ENCODE measurements at places on chromosomes 6 and 20. TPM values are rescaled to one million over a fixed set of nuclear protein-coding genes. Genes with fewer than 3 reads are reported as not detected.
A peak's percentile ranks its signal among the peaks of the same experiment; 100 is the strongest.

DNA sequence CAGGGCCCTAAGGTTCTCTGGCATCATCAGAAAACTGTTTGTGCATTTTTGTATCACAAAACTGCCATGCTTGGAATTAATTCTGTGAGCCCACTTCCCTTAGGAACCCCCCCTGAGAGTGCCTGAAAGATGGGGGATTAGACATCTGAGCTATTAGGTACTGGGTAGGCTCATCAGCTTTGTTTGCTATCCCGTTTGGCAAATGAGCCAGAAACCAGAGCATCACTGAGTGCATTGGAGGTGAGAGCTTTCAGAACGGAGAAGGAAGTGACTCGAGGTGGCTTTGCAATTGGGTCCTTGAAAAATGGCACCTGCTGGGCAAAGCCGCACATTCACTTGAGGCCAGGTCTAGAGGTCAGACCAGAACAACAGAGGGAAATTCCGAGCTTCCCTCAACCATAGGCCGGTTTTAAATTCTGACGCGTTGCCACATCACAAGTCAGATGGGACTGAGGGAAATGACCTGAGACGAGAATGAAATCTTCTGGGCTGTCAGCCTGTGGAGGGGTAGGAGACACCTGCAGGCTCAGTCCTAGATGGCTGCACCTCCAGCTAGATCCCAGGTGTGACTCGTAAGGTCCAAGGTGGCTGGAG lies 8.4 kb upstream of the GLP1R start:
- no peak for DNase-seq

DNA sequence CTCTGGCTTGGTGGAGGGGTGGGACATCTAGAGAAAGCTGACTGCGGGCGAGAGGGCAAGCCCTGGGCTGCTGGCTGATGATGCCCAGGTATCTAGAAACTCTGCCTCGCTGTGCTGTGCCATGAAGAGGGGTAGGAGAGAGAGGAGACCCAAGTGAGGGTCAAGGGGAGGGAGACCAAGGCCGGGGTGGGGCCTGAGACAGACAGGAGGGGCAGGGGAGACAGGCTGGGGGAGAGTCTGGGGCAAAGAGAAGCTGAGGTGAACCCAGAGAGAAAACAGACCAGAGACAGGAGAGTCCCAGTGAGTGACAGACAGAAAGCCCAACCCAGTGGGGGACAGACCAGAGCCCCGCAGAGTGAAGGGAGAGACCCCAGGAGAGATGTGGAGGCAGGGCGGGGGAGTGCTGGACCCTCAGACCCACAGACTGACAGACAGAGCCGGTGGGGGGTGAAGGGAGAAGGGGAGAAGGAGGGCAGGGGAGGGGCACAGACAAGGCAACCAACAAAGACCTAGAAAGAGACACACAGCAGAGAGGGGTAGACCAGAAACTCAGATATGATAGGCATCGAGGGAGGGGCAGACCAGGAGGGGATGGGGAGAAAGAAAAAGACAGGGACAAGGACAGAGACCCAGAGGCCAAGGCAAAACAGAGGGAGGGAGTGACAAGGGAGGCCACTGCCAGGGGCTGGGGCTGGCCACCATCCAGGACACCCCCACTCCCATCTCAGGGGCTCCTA lies 5.9 kb downstream of the TEAD3 start:
- DNase-seq, result no peak

Gene DEFB132
- not detected for total RNA-seq

GRCh38 chr6:32432050-32432450 lies 7.6 kb upstream of the HLA-DRA start:
- peak; percentile 38 for DNase-seq

Gene HSPA1L
- total RNA-seq, result 1.1 TPM

- no peak for DNase-seq
Observed at GRCh38 chr20:25592135-25592852, 7.0 kb upstream of the NINL start.

DNA sequence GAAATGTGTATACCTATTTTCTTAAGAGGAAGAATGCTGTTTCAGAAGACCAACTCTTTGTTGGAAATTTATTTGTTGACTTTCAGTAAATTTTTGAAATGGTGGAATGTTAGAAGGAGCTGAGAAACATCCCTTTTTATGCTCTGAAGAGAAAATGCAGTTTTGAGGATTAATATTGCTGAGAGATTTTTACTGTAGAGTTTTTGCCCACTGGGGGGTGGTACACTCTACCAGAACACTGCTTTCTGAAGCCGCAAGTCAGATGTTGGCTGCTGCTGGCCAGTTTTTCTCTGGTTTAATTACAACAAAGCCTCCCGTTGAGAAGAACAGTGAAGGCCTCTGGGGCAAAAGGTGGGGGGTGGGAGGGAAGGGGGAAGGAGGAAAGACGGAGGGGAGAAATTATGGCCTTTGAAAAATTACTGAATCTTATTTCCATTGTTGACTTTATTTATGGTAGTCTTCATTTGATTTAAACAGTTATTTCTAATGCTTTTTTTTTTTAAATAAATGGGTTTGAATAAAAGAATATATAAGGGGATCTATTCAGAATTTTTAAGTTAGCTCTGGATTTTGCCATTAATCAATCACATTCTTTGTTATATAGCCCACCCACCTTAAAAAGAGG lies 3.0 kb downstream of the FLRT3 start:
- peak; percentile 34 for DNase-seq

- DNase-seq, result no peak
Observed at GRCh38 chr20:20562507-20562906, 149.9 kb downstream of the RALGAPA2 start.

- peak; percentile 41 for DNase-seq
Observed at GRCh38 chr20:54622333-54623295, 147.2 kb downstream of the DOK5 start.

Gene GATA5
- total RNA-seq, result not detected
